ENCODE measurements at places on chromosomes 2 and 18.

- no peak for DNase-seq
Measured at GRCh38 chr2:205721057-205721449, 38.8 kb downstream of the NRP2 start.

DNA sequence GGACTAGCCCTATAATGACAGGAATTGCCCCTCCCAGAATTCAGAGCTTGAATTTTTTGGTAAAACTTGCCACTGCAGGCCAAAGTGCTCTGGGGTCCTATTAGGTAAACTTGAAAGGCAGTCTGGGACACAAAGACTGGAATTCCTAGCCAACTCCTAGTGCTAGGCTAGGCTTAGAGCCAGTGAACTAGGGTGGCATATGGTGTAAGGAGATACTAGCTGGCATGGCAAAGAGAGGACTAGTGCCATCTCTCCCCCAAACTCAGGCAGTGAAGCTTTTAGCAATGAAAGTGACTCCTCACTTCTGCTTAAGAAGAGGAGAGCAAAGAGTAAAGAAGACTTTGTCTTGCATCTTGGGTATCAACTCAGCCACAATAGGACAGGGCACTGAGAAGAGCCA is 410.5 kb upstream of the CNTNAP5 start:
- no peak for DNase-seq

- DNase-seq = no peak
Measured at GRCh38 chr2:193199322-193199721, 1004.6 kb upstream of the TMEFF2 start.

DNA sequence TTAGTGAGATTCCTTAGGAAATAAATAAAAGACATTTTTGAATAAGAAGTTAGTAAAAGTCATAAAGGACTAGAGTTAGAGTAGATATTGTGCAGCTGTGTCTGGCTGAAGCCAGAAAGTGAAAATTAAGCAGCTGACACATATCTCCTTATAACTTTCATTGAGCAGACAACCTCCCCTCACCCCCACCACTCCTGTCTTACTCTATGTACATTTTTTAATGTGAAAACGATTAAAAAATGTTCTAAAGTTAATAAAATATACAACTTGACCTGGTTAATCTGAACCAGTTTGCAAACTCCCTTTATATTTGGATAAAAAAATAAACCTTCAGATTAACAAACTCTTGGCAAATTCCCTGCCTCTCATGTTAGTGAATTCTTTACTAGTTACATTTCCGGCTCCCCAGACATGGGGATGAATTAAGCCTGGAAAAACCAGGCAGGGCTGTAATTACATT is 462.8 kb downstream of the MEIS1 start:
- DNase-seq = no peak

DNA sequence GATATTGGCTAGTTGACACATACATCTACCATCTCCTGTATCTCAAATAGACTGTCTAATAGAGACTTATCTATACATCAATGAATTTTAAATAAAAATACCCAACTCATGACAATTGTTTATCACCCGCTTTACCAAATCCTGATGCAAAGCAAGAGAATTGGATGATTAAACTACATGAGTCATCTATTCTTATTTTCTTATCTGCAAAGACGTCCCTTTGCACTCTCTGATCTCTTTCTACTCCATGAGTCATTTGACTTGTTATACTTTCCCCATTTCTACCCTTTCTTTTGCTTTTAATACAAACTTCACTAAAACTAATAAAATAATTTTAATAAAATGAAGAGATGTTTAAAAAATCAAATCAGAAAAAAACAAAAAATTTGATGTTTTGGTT is 261.7 kb upstream of the MAP2 start:
- DNase-seq = no peak

- no peak for DNase-seq
Measured at GRCh38 chr18:20996418-20996817, 115.2 kb downstream of the ROCK1 start.

DNA sequence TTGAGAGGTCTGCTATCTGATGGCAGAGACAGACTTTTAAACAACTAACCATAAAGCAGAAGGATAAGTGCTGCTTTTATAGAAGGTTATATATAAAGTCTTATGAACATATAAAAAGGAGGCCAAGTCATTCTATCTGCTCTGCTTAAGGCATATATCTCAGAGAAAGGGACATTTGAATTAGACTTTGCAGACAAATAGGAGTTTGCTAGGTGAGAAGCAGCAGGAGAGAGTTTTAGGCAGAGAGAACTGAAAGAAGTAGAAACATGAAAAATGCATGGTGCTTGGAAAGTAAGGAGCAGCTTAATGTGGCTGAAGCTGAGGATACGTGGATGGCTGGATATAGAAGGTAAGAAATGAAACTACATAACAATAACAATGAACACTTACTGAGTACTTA is 65.4 kb downstream of the LYPD1 start:
- no peak for DNase-seq

- DNase-seq = no peak
Measured at GRCh38 chr2:60496956-60497355, 56.5 kb downstream of the BCL11A start.

DNA sequence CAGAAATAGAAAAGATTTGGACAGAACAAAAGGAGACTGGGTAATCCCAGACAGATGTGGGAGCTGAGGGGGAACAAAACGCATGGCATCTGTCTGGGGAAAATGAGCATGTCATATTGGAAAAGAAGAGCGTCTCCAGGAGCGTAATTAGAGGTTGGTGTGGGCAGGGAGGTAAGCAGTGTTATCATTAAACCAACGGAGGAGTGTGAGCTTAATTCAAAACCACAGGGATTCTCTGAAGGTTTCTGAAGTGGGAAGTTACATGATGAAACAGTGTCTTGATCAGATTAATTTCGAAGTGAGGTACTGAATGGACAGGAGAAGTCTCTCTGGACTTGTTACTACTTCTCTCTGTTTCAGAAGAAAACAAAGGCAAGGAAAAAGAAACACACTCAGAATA is 53.3 kb downstream of the DTNB start:
- no peak for DNase-seq

GRCh38 chr2:68734688-68735525 is at the start of gene ARHGAP25:
TSS of gene ARHGAP25 (plus strand) at chr2:68734811. CDS start at chr2:68735200, 389 bp downstream.
- DNase-seq = no peak

- DNase-seq = no peak
Measured at GRCh38 chr2:200627110-200627770, 41.4 kb downstream of the AOX1 start.

- DNase-seq = no peak
Measured at GRCh38 chr2:42944779-42945415, 152.5 kb upstream of the HAAO start.

Data from AG04450 (cell line).